CD4-positive, alpha-beta T cell treated with Interleukin-21 for 1 hour (primary cell): ENCODE measurements at places on chromosomes 4 and X.

- no peak for DNase-seq
Measured at GRCh38 chr4:19241895-19242294, 1009.8 kb upstream of the SLIT2 start.

DNA sequence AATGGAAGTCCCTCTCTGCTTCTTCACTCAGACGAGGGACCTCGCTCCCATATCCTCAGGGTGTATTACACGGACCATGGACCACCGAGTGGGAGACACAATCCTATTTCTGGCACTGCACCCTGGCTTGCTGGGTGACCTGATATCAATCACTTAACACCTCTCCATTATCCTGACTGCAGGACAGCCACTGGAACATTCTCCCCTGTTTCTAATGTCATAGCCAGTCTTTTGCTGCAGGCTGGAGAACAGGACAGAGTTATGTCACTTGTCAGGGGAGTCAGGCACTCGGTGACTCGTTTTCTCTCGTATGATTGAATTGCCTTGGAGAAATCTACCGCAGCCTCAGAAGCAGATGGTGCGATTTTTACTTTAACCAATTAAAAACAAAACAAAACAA lies 219.1 kb upstream of the IGFBP7 start:
- DNase-seq: no peak

- DNase-seq: no peak
Measured at GRCh38 chr4:140211161-140211560, 57.2 kb upstream of the MAML3 start.

GRCh38 chr4:90198086-90198847 lies 71.1 kb downstream of the CCSER1 start:
- no peak for DNase-seq

DNA sequence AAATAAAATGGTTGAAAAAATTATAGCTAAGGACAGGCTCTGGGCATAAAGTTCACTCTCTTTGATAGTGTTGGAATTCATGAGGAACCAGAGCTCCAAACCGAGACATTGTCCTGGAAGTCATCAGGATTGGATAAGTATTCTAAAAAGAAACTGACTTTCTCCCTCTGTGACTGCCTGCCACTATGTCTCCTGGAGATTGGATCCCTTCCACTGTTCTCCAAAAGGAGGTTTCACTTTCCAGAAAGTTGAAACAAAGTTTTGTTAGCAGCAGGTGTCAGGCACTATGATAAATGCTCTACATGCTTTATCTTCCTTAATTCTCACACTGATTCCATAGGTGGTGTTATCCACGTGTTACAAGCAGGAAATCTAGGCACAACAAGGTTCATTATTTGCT lies 16.8 kb downstream of the BANK1 start:
- no peak for DNase-seq

- peak; percentile 96 for DNase-seq
Measured at GRCh38 chr4:3074078-3074845, at the start of the genes HTT and HTT-AS. Gene HTT (plus strand): TSS chr4:3074681. CDS start chr4:3074826, 145 bp downstream. Gene HTT-AS (minus strand): TSS chr4:3074538.

- DNase-seq: no peak
Measured at GRCh38 chr4:124055896-124056295, 656.6 kb downstream of the ANKRD50 start.

- DNase-seq: no peak
Measured at GRCh38 chr4:39855909-39856512, 121.7 kb downstream of the PDS5A start.

GRCh38 chr4:133968174-133968573 lies 233.4 kb downstream of the PABPC4L start:
- DNase-seq: no peak

DNA sequence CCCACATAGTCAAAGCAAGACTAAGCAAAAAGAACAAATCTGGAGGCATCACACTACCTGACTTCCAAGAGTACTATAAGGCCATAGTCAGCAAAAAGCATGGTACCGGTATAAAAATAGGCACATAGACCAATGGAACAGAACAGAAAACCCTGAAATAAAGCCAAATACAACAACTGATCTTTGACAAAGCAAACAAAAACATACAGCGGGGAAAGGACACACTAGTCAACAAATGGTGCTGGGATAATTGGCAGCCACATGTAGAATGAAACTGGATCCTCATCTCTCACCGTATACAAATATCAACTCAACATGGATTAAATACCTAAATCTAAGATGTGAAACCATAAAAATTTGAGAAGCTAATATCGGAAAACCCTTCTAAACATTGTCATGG lies 819.3 kb upstream of the FRG1 start:
- no peak for DNase-seq

GRCh38 chr4:3765271-3766035 lies 732 bp upstream of the ADRA2C start:
- no peak for DNase-seq

GRCh38 chrX:5979338-5979737 lies 249.3 kb downstream of the NLGN4X start:
- no peak for DNase-seq

- no peak for DNase-seq
Measured at GRCh38 chr4:82761229-82761628, 37.4 kb downstream of the SCD5 start.

DNA sequence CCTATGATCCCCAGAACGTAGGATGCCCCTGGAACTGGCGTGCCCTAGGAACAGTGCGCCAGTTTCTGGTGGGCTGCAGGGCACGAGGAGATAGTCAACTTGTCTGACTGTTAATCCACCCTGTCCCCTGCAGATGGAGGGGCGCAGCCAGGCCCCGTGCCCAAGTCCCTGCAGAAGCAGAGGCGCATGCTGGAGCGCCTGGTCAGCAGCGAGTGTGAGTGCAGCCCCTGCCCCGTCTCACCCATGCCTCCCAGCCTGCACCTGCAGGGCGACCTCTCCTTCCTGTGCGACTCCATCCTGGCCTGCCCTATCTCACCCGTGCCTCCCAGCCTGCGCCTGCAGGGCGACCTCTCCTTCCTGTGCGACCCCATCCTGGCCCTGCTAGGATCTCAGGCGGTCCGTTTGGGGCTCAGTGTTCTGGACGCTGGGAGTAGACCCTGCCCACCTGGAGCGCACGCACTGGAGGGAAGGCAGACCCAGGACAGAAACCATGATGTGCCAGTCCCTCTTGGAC lies 22.2 kb downstream of the WFS1 start:
- no peak for DNase-seq

DNA sequence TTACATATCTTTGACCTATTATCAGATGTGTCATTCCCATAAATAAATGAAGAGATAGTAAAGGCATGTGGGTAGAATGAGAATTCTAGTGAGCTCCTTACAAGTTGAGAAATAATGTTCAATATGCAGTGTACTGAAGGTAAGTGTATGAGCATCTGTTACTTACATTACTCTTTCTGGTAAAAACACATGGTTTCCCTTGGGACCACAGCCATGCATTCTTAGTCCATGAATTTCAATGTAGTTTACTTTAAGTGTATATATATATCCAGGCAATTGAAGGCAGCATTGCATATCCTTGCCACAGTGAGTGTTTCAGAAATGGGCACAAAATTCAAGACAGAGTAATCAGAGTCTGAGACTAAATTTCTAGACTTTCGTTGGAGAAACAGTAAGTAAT lies 277.2 kb downstream of the CXXC4 start:
- DNase-seq: no peak

DNA sequence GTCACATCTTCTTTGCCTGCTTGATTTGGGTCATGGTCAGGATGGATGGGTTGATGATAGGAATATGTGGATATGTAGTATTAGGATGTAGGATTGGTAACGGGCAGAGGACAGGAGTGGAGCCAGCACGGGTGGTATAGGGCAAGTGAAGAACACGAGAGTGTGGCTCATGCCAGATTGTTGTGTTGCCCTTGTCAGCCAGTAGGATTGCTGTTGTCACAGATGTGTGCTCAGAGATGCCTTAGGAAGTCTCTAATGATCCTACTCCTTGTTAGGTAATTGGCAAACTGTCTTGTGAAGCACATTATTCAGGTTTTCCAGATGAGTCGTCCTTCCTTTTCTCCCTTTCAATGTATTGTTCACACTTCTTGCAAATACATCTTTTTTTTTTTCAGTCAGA lies 5.5 kb downstream of the ATP10D start:
- DNase-seq: peak; percentile 21

DNA sequence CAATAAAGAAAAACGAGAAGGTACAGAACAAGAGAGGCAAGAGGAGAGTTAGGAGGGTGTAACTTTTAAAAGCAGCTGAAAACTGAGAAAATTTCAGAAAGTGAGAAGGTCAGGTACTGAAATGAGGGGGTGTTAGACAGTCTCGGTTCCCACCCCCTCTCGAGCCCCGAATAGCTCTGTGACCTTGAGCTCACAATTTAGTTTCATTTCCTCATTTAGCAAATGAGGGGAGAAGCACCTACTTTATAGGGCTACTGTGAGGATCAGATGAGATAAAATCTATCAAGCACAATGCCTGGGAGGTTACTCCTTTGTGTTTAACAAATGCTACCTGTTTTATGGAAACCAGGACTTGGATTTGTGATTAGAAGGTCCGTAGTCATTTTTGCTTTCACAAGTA lies 4.9 kb downstream of the UGT8 start:
- no peak for DNase-seq

DNA sequence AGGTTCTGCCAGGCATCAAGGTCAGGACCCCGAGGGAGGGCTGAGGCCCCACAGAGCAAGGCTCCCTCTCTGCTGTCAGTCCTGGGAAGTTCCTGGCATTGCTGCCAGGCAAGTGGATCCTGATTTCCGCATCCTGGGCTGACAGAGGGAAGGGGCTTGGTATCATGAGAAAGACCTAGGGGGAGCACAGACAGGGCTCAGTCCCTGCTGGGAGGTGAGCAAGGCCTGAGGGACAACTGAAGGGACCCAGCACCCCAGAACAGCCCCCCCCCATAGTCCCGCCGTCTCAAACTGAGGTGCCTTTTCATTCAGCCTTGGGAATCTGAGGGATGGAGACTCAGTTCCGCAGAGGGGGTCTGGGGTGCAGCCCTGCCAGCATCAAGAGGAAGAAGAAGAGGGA lies 971 bp downstream of the MAGEA11 start:
- no peak for DNase-seq
